Endothelial cell of umbilical vein (primary cell): ENCODE measurements at places on chromosomes 12 and 14. TPM values are rescaled to one million over a fixed set of nuclear protein-coding genes. Genes with fewer than 3 reads are reported as not detected.

DNA sequence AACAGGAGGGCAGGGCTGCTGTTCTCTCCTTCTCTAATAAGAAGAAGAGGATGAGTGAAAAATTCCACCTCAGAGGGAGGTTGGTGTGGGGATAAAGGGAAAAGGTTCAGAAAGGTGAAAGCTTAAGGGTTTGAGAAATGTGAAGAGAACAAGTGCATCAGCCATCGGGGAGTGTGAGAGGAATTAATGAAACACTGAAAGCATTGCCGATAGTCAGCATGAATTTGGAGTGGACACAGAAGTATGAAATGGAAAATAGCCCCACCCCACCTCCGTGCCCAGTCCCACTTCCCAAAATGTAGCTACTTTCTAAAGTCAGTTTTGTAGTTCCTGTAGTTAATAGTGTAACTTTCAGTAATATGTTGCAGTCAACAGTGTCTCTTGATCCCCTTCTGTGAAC, 33.4 kb downstream of the DIP2B start:
- H3K27ac ChIP-seq: no peak overlapping the region
- H3K4me1 ChIP-seq: peaks cover 4% of the 10 kb centered on the region
- H3K4me3 ChIP-seq: no peak overlapping the region

NUMB gene
- 116 and 128 TPM in 2 replicates for total RNA-seq

CPM gene
- not detected in 2 replicates for total RNA-seq

GRCh38 chr12:50243507-50243906, 39.8 kb downstream of the LIMA1 start:
- DNase-seq: no peak
- no peak overlapping the region for H3K27ac ChIP-seq
- H3K4me1 ChIP-seq: peaks cover 3% of the 10 kb centered on the region
- H3K36me3 ChIP-seq: no peaks in the 10 kb centered on the region
- H3K4me3 ChIP-seq: no peak overlapping the region
- H3K27me3 ChIP-seq: peaks cover 7% of the 10 kb centered on the region

DNA sequence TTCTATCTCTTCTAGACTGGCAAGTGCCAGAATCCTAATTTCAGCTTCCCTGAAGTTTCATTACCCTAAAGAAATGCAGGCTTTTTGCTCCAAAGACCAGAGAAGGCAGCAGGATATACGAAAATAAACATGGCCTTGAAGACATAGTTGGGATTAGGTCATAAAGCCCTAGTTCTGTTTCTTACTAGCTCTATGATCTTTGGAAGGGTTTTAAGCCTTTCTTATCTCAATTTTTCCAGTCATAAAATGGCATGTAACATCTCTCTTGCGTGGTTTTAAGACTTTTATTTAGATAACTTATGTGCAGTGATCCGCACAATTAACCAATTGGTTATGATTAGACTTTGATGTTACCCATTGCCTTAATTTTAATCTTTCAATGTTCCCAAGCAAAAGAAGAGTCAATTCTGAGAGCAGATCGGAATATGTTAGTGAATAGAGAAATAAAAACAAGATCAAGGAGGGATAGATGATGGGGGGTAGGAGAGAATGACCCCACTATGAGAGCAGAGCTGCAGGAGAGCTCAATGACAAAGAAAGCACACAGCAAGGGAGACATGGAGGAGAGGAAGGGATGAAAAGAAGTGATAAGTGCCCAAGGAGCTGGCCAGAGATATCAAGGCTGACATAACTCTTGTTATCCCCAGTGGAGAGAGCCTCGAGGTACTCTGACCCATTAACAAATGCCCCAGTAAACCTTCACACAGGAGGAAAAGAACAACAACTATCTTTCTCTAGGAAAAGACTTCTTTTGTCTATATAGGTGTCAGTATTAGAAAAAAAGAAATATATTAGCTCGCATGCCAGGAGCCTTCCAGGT, 53.0 kb upstream of the ANP32D start:
- no peaks in the 10 kb centered on the region for H3K36me3 ChIP-seq
- no peak for DNase-seq
- H3K4me1 ChIP-seq: peaks cover 27% of the 10 kb centered on the region
- no peak overlapping the region for H3K4me3 ChIP-seq
- no peak overlapping the region for H3K27ac ChIP-seq

- H3K27ac ChIP-seq: no peak overlapping the region
- no peak overlapping the region for H3K4me3 ChIP-seq
- H3K27me3 ChIP-seq: no peaks in the 10 kb centered on the region
- H3K4me1 ChIP-seq: peaks cover 27% of the 10 kb centered on the region
- no peak for DNase-seq
These were observed 8.7 kb downstream of the SLC48A1 start for GRCh38 chr12:47781479-47782371.

KRT79 gene
- total RNA-seq: not detected in 2 replicates
